ENCODE measurements at places on chromosomes 13 and 19. TPM values are rescaled to one million over a fixed set of nuclear protein-coding genes. Genes with fewer than 3 reads are reported as not detected.
A peak's percentile ranks its signal among the peaks of the same experiment; 100 is the strongest.

- no peak for DNase-seq
Observed at GRCh38 chr19:44725684-44726083, 22.8 kb upstream of the BCL3 start.

The ENOX1 gene
- 1.9 TPM for total RNA-seq

The LILRA2 gene
- total RNA-seq, result not detected

The WDR87 gene
- not detected for total RNA-seq

The MIPEP gene
- 22.2 TPM for total RNA-seq

DNA sequence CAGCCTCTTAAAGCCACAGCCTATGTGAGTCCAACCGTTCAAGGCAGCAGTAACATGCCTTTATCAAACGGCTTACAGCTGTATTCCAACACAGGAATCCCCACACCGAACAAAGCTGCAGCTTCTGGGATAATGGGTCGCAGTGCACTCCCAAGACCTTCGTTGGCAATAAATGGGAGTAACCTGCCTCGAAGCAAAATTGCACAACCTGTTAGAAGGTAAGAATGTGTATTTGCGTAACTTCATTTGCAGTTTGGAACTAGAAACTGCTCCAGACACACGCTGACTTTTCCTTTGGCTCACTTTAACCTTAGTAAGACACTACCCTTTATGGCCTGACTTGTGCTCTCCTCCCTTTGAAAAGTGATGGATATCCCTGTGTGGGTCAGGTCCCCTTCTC lies 63.4 kb downstream of the SLAIN1 start:
- DNase-seq, result no peak

- peak; percentile 7 for DNase-seq
Observed at GRCh38 chr13:93296584-93296983, 70.0 kb downstream of the GPC6 start.

GRCh38 chr19:18307271-18307681 lies 15.6 kb downstream of the LSM4 start:
- no peak for DNase-seq

The UPF3A gene
- total RNA-seq, result 11.7 TPM

The PRODH2 gene
- not detected for total RNA-seq

DNA sequence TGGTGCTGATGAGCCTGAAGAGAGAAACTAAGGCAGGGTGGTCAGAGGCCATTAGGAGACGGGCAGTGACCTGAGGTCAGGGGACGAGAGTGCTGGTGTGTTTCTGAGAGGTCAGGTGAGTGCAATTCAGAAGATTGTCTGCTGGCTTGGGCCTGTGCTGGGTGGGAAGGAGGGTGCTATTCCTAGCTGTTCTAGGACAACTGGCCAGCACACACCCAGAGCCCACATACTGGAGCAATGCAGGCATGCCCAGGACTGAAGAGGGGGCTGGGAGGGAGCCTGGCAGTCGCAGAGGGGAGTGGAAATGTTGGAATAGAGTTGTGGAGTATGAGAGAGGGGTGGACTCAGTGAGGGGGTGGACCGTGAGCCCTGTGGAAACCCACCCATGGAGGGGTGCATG lies 16.5 kb downstream of the ARHGEF7 start:
- DNase-seq, result no peak

- peak; percentile 90 for DNase-seq
Observed at GRCh38 chr13:110301606-110302553, 5.1 kb downstream of the COL4A1 start.

The WDR88 gene
- total RNA-seq, result not detected

- no peak for DNase-seq
Observed at GRCh38 chr19:37074819-37075362, 3.3 kb upstream of the ZNF420 start.

DNA sequence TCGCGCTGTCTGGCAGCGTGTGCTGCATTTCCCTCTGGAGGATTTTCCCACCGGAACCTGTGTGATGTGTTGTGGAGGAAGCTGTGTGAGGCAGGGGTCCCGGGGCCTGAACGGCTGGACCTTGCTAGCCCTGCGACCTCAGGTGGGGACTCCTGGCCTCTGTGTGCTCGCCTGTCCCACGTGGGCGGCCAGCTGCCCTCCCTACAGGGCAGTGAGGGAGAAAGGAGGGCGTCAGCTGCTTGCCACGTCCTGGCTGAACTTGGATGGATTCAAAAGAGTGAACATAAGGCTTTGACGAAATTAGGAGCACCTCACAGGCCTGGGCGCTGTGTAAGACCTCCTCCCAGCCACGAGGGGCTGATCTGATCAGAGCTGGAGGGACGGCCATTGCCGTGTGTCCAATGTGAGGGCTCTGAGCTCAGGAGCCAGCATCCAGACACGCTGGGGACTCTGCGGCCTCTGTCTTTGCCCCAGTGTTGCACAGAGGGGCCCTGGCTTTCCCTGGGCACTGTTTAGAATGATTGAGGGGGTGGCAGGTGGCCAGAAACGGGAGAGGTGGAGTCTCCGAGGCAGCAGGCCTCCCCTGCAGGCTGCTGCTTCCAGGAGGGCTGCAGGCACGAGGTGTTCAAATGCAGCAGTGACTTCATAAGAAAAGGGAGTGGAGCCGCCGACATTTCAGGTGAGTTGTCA lies 13.0 kb downstream of the TFDP1 start:
- no peak for DNase-seq

DNA sequence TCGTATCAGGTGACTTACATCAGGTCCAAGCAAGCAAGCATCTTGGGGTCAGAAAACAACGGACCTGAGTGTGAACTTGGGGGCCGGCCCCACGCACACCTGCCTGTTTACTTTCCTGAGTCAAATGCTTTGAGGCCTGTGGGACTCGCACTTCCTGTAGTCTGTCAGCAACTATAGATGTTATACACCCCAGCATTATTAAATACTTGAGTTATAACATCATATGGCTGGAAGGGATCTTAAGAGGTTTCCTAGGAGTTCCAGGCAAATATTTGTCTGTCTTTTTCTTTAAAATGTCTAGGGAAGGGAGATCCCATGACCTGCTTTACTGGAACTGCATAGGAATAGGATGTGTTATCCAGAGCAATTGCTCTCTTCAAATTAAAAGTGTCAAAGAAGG lies 280.6 kb downstream of the SHISA2 start:
- DNase-seq, result no peak

- no peak for DNase-seq
Observed at GRCh38 chr13:62524498-62524897, 1108.8 kb upstream of the PCDH20 start.

- no peak for DNase-seq
Observed at GRCh38 chr19:39692166-39692565, 12.1 kb upstream of the LGALS14 start.

The ZNF610 gene
- 3.6 TPM for total RNA-seq

DNA sequence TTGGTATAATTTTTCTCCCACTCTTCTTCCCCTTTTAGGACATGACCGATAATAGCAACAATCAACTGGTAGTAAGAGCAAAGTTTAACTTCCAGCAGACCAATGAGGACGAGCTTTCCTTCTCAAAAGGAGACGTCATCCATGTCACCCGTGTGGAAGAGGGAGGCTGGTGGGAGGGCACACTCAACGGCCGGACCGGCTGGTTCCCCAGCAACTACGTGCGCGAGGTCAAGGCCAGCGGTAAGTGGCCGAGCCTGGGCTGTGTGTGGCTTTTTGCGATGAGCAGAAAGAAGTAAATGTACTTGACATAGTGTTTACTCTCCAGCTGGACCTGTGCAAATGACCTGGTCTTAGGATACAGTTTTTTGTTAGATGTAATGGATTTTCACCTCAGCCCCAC lies 102.5 kb downstream of the ARHGEF7 start:
- no peak for DNase-seq
